Activated effector memory CD4-positive, alpha-beta T cell treated with Interleukin-2 at 50 U/mL for 16 hours (primary cell): ENCODE measurements at places on chromosomes 2 and 18.

DNA sequence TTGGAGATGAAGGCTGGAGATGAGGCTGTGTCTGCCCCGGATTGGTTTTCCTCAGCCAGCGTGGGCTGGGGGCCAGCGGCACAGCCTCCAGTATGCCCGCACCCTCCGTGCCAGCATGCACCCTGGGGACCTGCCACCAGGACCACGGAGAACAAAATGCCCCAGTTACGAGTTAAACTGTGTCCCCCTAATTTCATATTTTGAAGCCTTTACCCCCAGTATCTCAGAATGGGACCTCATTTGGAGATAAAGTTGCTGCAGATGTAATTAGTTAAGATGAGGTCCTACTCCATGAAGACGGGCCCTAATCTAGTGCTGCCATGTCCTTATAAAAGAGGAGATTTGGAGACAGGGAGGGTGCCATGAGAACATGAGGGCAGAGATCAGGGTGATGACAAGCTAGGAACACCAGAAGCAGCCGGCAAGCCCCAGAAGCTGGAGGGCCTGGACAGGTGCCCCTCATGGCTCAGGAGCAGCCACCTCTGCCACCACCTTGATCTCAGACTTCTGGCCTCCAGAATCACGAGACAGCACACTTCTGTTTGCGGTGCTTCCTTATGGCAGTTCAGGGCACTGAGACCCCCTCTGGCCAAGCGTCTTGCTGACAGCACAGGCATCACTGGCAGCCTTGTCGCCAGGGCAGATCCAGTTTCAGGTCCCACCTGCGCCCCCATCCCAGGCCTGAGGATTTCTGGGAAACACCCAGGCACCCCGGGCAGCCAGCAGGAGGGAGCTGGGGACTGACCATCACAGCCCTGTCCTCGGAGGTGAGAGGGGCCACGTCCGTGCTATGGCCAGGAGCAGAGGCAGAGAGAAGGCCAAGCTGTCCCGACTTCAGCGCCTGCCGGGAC, 29.4 kb downstream of the KIF1A start:
- DNase-seq, result no peak

DNA sequence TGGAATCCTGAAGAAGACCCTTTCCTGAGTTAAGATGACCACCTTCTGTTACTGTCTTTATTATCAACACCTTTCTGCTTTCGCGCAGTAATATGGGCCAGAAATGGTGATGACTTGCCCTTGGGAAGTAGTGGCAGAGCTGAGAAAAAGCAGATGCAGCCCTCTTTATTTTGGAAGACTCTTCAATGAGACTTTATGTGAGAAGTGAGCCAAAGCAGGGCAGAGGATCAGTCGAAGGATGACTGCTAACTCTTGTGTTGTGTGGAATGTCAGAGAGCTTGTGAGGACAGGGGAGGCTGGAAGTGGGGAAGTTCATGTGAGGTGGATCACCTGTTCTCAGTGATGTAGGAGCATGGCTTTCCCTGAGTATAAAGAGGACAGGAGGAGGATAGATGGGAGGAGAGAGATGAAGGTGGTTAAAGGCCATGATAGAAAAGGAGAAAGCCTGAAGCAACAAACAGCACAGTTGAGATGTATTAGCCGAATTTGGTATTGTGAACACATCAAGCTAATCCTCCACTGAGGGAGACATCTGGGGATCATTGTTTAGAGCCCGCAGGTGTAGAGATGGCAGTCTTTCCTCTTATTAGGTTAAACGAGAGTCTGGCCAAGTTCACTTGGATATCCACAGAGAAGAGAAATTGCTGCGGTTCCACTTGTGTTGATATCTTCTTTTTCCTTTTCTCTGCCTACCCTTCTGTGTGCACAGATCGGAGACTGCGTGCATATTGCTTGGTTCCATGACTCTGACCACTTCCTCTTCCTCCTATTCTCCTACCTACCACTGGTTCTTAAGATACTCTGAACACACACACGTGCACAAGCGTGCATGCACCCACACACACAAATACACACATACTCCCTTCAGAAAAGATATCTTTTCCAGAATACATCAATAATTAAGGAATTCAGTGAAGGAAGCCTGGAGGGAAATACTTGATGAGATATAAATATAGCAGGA, 67.4 kb downstream of the SLC9A2 start:
- DNase-seq, result no peak

- DNase-seq, result no peak
These were observed 86.4 kb downstream of the LIMS1 start for GRCh38 chr2:108620656-108621055.

GRCh38 chr18:3441290-3441689, 8.7 kb upstream of the TGIF1 start:
- no peak for DNase-seq

DNA sequence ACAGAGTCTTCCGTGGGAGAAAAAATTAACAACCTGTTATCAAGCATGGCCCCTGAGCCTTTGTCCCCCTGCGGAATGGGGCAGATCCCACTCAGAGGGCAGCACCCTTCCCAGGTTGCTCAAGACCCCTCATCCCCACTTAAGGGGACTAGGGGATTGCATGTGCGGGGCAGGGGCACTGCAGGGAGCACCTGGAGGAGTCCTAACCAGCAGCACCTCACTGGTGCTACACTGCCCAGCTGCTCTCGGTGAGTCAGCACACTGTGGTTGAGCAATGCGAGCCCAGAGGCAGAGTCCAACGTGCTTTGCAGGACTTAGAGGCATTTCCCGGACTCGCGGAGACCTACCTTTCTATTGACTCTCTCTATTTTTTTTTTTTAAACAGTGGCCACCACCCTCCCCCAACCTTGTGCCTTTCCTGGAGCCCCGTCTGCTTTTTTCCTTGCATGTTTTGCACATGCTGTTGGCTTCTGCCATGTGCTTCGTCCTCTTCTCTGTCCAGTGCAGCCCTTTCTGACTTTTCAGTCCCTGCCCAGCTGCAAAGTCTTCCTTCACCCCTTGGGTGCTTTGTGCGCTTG, 74.0 kb downstream of the IL1R2 start:
- no peak for DNase-seq

DNA sequence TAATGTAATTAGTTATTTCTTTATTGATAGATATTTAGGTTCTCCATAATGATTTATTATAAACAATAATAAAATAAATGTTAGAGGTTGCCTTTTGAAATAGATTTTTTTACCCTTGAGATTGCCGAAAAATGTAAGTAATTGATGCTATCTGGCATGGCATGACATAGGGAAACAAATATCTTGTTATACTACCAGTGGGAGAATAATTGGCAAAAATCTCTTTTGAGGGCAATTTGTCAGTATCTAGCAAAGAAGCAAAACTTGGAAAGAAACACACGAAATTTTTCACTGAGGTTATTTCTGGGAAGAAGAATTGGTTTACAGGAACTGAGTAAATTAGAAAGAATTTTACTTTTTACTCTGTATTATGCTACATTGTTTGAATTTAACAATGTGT, 547.2 kb upstream of the SETBP1 start:
- DNase-seq, result no peak

DNA sequence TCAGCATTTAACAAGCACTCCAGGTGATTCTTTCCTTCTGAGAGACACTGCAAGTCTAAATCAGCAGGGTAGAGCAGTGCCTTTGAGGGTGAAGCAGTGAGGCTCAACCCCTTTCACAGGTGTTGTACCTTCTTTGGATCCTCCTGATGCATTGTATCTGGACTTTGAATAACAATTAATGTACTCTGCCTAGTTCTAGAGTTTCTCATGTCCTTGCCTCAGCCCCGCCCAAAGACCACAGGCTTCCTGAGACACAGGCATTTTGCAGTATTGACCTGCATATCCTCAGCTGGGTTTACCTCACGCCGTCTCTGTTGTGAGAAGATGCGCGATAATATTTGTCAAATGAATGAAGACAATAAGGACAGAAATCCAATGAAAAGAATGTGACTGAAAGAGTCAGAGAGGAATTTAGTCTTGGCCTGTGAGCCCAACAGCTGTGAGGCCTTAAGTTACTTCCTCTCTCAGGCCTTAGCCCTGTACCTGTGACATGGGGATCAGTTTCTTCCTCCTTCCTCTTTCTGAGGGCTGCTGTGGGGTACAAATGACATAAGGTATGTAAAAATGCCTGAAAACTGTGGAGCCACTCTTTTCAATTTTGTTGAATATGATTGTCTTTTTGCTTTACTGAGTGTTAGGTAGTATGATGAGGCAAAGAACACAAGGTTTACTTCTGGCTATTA, 43.7 kb downstream of the WIPF1 start:
- peak; percentile 33 for DNase-seq

DNA sequence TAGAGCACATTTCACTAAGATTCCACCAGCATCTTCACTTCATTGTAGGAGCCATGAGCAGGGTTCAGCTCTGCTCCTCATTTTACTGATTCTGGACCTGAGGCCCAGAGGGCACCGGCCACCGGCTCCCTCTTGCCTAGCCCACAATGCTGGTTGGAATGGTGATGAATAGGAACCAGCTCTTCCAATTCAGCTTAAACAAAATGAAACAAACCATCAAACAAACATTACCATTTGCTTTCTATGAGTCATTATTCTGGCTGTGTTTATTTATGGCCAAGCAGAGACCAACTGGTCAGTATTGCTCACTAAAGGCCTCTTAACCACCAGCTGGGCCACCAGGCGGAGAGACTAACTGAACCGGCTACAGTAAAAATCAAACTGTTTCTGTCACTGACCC, 176.7 kb downstream of the MTX2 start:
- DNase-seq, result no peak
